ENCODE measurements at places on chromosomes 5 and 9.

GRCh38 chr5:138448481-138449398, 9.9 kb downstream of the REEP2 start:
- peak; percentile 89 for DNase-seq

DNA sequence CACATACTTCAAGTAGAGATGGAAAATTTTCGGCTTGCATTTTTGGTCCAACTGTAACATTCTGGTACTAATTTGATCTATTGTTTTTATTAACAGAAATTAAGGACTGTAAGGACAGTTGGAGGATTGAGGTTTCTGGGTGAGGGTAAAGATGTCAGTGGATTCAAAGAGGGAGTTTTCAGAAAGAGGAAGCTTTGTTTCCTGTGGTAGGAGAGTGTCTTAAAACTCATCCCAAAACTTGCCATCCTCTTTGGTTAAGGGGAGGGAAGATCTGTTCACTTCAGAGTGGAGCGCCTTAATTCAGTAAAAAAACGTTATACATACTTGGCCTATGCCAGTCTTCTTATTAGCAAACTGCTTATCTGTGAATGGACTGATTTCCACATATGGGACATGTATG, 13.8 kb downstream of the CNTRL start:
- no peak for DNase-seq

- no peak for DNase-seq
Measured at GRCh38 chr9:105385381-105385985, 62.4 kb upstream of the FSD1L start.

GRCh38 chr5:171570244-171570825, 150.9 kb downstream of the FGF18 start:
- DNase-seq = peak; percentile 51

GRCh38 chr9:86043999-86044398, 55.4 kb downstream of the GOLM1 start:
- DNase-seq = no peak

DNA sequence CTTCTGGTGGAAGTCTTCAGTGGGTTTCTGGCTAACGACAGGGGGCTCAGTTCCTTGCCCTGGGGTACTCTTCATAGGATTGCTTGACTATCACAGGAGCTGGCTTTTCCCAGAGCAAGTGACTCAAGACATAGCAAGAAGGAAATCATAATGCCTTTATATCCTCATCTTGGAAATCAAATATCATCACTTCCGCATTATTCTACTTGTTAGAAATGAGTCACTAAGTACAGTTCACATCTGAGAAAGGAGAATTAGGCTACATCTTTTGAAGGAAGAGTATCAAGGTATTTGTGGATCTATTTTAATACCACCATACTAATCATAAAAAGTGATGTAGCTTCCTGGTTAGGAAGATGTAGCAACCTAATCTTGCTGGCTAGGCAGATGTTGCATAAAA, 148.2 kb upstream of the RAI14 start:
- DNase-seq = no peak

GRCh38 chr5:150948539-150948938, 43.8 kb upstream of the ZNF300 start:
- DNase-seq = no peak

DNA sequence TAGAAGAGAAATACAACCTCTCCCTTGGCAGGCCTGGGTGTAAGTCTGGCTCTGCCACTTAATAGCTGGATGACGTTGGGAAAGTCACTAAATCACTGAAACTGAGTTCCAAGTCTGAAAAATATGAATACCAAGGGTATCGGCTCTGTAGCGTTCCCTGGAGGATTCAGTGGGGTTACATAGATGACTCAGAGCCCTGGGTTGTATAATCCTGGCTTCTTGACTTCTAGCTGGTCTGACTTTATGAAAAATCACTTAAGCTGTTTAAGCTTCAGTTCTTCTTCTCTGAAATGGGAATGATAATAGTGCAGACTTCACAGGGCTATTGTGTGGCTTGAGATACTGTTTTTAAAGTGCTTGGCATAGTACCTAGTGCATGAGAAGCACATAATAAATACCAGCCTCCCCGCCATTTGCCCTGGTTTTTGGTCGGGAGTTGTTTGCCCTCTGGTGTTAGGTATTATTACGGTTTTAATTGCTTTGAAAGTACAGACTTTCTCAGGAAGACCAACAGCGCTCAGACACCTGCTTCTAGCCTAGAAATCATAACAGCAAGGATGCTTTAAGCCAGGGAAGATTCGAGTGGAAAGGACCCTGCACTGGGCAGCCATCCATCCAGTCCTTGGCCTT, 43.0 kb downstream of the CYFIP2 start:
- peak; percentile 79 for DNase-seq

GRCh38 chr9:3526997-3527940, 1.5 kb upstream of the RFX3 start:
- DNase-seq = no peak

- DNase-seq = no peak
Measured at GRCh38 chr5:29321591-29321990, 1871.9 kb upstream of the CDH6 start.

GRCh38 chr5:37850226-37850865, 10.5 kb upstream of the GDNF start:
- DNase-seq = peak; percentile 68

DNA sequence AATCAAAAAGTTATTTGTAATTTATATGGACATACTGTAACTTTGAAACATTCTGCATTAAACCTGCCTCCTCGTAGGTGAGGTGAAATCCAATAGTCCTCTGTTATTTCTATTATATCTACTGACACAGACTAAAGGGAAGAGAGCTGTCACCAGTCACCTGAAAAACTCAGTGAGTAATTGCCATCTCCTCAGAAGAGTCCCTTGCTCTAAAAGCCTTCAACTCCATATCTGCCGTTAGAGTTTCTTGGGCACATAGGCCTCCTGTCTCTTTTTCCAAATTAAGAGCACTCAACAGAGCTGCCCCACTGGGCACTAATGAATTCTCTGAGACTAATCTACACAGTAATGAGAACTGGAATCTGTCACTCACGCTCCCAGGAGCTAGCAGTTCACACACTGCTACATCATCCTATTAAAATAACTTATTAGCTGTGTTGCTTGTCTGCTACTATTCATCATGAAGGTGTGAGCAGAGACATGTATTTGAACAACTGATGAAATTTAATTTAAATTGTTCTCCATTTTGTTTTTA, 67.3 kb upstream of the VCAN start:
- no peak for DNase-seq

GRCh38 chr5:143760131-143760505, 51.8 kb upstream of the HMHB1 start:
- DNase-seq = no peak

DNA sequence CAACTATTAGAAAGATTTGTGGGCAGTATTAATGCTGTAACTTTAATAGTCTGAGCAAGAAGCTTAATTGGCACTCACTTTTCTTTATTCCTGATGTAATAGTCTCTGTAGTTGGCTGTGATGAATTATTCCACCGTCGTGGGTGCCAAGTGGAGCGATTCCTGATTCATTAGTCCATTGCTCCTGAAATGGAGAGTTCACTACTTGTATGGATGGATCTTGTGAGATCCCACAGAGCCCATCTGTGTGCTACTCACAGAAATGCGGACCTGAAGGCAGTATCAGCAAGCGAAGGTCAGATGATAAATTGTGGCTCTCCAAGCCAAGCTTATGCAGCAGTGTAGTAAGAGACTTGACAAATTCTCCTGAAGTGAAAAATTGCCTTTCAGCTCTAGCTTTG, 212.2 kb downstream of the CHSY3 start:
- no peak for DNase-seq

DNA sequence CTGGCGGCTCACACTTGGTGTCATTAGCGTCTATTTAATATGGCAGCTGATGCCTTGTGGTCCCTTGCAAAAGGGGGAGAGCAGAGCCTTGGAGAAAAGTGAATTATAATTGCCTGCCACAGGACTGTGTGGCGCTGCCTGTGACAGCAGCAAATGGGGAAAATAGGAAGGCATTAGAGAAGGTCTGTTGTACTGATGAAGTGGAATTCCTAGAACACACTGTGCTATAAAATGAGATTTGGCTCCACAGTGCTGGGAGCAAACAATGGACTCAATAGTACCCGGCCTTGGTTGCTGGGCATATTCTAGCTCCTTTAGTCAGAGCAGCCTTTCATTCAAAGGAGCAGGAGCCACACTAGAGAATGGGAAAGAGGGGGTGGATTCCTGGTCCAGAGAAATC, 21.3 kb downstream of the SEMA6A start:
- no peak for DNase-seq

GRCh38 chr9:19009391-19009965, 23.5 kb downstream of the SAXO1 start:
- DNase-seq = no peak

All from fibroblast of skin of scalp (primary cell).